ENCODE measurements at places on chromosomes 12 and 14.

GRCh38 chr12:122079033-122079531, 526 bp downstream of the MLXIP start:
- no peak for DNase-seq

DNA sequence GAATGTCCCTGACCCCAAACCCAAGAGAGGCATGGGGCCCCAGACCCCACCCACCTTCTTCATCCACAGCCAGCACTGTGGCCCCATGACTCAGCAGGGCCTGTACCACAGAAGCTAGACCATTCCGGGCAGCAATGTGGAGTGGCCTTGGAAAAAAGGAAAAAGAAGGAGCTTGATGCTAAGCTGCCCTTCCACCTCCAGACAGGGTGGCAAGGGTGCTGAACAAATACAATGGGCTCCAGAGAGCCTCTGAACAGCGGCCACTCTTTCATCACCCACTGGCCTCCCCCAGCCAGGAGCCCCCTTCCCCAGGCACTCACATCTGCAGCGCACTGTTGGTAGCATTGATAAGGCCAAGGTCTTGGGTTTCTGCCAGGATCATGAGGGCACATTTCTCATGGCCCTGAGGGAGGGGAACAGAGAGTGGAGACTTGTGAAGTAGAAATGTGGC, 13.9 kb downstream of the SLC39A5 start:
- DNase-seq, result no peak

DNA sequence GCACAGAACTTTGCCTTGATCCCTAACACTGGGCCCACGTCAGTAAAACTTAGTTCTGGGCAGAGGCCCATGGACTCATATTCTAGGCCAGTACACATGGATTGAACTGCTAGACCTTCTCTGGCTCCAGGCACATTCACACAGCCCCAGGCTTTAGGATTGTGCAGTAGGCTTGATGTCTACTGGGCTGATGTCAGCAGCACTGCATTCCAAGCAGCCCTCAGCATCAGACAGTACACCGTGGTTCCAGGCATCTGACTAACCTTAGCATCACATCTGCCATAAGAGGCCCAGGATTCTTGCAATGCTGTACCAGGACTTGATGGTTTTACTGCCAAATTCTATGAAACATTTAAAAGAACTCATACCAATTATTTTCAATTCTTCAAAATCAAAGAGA, 301.9 kb downstream of the CCER1 start:
- DNase-seq, result no peak

GRCh38 chr12:116282371-116283286, 5.1 kb upstream of the MED13L start:
- no peak for DNase-seq

GRCh38 chr14:23345987-23346692, 6.5 kb downstream of the SLC22A17 start:
- DNase-seq, result no peak

DNA sequence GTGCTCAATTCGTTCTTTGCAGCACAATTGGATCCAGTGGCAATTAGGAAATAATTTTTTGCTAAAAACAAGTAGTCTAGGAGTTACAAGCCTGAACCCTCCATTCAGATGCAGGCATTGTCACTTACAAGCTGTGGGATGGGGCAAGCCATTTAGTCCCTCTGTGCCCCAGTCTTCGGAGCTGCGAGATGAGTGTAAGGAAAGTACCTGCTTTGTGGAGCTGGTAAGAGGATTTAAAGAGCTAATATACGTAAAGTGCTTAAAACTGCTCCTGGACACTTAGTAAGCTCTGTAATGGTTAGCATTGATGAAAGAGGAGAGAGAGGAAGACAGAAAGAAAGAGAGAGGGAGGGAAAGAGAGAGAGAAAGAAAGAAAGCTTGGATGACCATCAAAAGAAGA, 112.5 kb downstream of the LGMN start:
- no peak for DNase-seq

DNA sequence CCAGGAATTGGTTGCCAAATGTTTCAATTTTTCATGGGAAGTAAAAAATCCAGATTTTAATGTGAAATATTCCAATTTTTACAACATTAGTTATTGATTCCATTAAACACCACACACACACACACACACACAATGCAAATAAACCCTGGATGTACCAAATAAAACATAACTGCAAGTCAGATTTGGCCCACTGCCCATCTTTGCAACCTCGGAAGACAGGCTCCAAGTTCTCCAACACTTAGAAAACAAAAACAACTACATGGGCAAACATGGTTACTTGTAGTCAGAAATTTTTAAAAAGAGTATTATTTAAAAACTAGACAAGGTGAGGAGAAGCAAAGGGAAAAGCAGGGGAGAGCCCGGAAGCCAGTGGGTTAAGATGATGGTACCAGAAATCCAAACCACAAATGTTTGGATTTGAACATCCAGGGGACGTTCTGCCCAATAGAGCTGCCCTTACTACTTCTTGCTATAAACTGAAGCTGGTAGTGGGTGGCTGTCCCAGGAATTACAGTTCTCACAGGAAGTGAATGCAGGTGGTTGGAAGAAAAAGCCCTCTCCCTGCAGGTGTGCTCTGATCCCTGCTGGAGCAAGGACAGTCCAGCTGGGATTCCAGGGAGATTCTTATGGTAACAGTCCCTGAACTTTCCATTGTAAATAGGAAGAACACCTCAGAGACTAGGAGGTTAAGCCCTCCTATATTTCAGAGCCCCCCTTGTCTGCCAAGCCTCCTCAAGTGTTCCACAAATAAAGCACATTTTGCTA, 111.7 kb downstream of the SLC25A21 start:
- DNase-seq, result no peak

GRCh38 chr14:64702493-64703394, 1.5 kb upstream of the PLEKHG3 start:
- DNase-seq, result no peak

GRCh38 chr14:64804754-64805260, 74.9 kb downstream of the SPTB start:
- no peak for DNase-seq

All from GOT3 (cell line).